ENCODE measurements at places on chromosomes 1 and 21. TPM values are rescaled to one million over a fixed set of nuclear protein-coding genes. Genes with fewer than 3 reads are reported as not detected.

PGLYRP3 gene
- not detected for total RNA-seq

LCE1C gene
- total RNA-seq, result not detected

KRTAP22-2 gene
- not detected for total RNA-seq

UBE2U gene
- total RNA-seq, result not detected

CCDC185 gene
- not detected for total RNA-seq

DIRAS3 gene
- total RNA-seq, result 0.85 TPM

SRGAP2C gene
- total RNA-seq, result 5.9 TPM

LCE3E gene
- not detected for total RNA-seq

PRMT6 gene
- not detected for total RNA-seq

EPS8L3 gene
- 0.97 TPM for total RNA-seq

PER3 gene
- 0.70 TPM for total RNA-seq

PROK1 gene
- not detected for total RNA-seq

UBXN10 gene
- not detected for total RNA-seq

FMO5 gene
- total RNA-seq, result 0.39 TPM

NECAP2 gene
- 48.0 TPM for total RNA-seq
